Left ventricle myocardium superior (tissue), 1 donor: ENCODE measurements at places on chromosomes 12 and 14.
A peak's percentile ranks its signal among the peaks of the same experiment; 100 is the strongest.

- DNase-seq: no peak
Measured at GRCh38 chr12:77559400-77560074, 271.2 kb upstream of the NAV3 start.

DNA sequence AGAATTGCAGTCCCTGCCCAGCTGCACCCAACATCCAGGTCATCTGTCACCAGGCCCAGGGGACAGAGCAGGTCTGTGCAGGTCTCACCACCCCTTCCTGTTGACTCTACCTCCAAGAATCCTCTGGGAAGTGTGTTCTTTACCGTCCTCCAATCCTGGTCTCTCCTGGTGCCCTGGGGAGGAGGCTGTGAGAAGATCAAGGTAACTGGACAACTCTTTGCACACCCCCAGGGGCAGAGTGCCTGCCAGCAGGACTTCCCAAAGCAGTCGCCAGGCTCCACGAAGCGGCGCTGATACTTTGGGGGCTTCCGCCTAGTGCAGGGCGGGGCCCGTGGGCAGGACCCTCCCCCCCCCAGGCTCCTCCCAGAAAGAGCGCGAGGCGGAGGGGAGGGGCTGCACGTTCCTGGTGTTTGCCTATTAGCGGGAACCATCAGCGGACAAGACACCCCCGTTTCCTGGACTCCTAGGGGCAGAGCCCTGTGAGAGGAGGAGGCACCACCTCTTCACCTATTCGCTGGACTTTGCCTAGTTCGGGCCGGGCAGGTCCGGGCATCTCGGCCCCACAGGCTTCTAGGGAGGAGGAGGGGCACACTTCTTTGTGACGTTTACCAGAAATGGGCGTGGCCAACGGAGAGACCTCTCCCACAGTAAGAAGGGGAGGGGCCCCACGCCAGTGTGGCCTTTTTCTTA, 918.0 kb downstream of the AACS start:
- peak; percentile 26 for DNase-seq

- no peak for DNase-seq
Measured at GRCh38 chr12:18224745-18225144, 36.6 kb upstream of the PIK3C2G start.

- DNase-seq: no peak
Measured at GRCh38 chr12:122326586-122326985, 60.3 kb upstream of the VPS33A start.

GRCh38 chr14:69584389-69584788, 9.7 kb upstream of the CCDC177 start:
- no peak for DNase-seq

DNA sequence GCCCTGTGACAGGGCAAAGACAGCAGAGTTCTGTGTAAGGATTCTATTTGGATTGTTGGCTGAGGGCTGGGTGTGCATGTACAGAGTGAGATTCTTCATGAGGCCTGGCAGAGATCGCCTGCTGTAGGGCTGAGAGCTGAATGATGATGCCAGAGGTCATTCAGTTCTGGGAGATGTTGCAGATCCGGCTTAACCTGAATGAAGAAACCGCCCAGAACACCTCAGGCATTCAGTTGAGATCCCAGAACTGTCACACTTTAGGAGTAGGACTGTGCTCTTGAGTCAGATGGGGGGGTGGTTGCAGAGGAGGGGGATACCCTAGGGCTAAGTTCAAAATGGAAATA, 5.8 kb upstream of the EVL start:
- DNase-seq: no peak

DNA sequence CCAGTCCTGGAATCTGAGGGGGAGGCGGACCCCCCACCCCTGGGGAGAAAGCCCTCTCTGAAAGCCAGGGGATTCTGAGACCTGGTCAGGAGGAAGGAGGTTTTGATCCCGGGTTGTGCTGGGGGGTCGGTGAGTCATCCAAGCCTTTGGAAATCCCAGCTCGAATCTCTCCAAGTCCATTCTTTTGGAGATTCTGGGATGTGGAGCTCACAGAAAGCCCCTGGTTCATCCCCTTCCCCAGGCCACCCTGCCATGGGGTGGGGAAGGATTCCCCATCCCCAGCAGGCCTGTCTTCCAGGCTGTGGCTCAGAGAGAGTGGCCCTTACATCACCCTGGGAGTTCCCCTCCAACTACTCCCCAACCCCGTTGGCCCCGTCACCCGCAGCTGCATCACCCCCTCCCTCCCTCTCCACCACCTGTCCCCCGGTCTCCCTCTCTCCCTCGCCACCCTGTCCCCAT, 14.3 kb downstream of the EXOC3L4 start:
- DNase-seq: no peak

DNA sequence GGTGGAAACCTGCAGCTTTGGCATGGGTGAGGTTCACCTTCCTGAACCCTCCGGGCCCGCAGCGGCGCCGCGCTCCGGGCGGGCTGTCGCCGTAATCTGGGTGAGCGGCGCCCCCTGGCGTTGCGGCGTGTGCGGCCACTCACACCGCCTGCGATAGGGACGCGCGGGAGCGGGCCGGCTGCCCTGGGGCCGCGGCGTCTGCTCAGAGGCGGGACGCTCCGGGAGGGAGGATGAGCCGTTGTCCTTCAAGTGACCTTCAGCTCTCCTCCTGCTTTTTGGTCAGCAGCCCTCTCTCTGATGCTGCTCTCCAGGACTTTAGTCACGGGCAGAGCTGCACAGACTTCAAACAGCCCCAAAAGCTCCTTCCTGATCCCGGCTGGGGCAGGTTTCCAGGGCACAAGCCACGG, 211.7 kb upstream of the FKBP4 start:
- DNase-seq: peak; percentile 90
